ENCODE measurements at places on chromosomes 5 and 9. TPM values are rescaled to one million over a fixed set of nuclear protein-coding genes. Genes with fewer than 3 reads are reported as not detected.

Gene PCDHGC3
- total RNA-seq = 15.2 TPM

GRCh38 chr9:27160636-27161035 lies 51.6 kb downstream of the TEK start:
- DNase-seq = no peak

Gene BAAT
- not detected for total RNA-seq

- no peak for DNase-seq
These were observed 69.5 kb downstream of the PRR16 start for GRCh38 chr5:120533581-120533980.

DNA sequence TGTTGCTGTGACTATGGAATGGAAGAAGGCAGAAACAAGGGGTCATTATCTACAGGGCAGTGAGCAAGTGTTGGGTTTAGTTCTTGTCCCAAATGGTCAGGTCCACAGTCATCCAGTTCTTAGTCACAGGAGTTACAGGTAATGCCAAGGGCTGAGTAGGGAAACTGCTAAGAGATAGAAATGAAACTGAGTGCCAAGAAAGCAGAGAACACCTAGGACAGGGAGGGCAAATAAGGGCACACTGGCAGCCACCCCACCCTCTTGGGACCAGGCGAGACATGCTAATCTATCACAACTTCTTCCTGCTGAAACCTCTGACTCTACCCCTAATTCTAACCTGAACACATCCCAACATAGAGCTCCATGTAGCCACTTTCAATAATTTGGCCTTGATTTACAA lies 103.2 kb downstream of the KLF4 start:
- DNase-seq = no peak

GRCh38 chr5:15117688-15118087 lies 246.1 kb upstream of the ANKH start:
- DNase-seq = no peak

Gene PCDHB12
- total RNA-seq = 0.79 TPM

- no peak for DNase-seq
These were observed 180.2 kb downstream of the FBXL17 start for GRCh38 chr5:108201721-108202120.

Gene SH3GL2
- 0.20 TPM for total RNA-seq

Gene LRRTM2
- total RNA-seq = 1.1 TPM

DNA sequence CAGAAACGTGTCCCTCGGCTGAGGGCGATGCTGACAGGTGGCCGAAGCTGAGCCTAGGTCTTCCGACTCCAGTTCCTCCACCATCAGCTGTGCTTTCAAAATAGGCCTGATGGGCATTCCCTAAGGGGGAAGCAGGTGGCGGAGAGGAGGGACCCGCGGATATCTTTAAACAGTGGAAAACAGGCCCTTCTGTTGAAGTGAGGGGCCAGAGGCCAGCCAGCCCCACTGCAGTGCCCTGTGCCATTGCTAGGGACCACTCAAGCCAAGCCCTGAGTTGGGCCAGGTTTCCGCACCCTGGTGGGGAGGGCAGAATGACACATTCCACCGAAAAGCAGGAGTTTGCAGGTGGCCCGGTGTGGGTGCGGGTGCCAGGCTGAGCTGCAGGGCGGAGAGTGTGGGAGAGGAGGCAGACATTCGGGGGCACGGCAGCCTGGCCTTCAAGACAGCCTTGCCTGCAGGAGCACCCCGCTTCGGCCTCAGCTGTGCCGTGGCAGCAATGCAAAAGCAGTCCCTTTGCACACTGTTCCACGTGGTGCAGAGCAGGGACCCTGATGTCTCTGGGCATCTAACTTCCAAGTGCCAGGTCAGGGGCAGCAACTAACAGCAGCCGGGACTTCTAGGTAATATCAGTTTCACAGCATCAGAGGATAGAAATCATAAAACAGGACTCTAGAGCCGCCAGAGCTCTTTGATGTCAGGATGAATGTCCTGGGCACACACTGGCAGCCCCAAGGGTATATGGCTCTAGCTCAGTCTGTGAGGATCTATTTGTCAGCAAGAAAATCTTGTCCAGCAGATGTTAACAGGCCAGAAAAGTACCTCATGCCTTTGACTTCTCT lies 17.2 kb downstream of the HNRNPH1 start:
- no peak for DNase-seq

DNA sequence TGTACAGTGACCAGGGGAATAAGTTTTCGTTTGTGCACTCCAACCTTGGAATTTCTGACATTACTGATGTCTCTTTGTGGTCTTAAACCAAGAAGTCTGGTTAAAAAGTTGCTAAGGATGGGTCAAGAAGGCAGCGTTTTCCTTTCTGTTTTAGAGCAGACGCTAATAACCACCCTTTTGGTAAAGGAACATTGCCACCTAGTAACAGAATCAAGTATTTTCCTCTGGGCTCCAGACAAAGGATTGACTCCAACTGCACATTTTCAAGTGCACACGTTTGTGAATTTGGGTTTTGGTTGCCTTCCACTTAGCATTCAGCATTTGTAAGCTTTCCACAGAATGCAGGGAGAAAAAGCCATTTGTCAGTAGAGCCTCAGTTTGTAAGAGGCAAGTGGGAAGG lies 22.2 kb upstream of the CEP78 start:
- DNase-seq = no peak

Gene ODF2
- total RNA-seq = 62.3 TPM

DNA sequence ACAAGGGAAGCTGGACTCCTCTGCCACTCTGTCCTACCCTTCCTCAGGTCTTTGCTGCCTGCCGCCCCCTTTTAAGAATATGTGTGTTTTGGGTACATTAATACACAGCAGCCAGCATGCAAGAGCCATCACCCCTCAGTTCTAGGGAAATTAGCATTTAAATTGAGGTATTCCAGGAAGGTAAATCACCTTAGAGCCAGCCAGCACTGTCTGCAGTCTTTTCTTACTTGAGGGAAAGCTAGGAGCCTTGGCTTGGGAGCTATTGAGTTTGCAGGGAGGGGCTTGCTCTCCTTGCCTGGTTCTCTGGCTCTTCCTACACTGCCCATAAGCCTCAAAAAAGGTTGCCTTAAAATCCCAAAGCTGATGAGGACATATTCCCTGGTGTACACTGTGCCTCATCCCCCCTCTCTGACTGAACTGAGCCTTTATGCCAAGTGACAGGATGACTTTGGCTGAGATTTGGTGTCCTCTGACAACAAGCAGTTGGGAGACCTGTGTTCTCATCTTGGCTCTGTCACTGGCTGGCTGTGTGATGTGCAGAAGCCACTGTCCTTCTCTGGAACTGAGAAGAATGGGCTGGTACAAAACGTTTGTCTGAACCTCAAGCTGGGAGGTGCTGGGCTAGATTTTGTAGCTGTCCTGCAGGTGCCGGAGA lies 54.1 kb downstream of the TRIM32 start:
- no peak for DNase-seq

Gene TPM2
- total RNA-seq = 577 TPM

Gene DNM1
- total RNA-seq = 9.1 TPM

DNA sequence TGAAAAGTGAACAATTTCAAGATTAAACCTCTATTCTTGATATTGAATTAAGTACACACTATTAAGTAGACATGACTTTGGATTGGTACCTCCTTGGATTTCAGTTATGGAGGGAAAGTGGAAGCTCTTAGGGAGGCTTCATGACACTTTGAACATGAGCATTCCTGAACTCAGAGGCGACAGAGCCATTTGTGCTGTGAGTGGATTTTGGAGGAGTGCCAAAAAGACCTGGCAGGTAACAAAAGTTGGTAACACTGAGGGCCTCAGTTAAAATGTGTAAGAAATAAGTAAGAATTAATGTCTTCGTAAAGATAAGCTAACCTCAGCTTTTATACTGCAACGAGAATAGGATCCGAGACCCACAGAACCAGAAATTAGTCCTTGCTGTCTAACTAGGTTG lies 356.7 kb downstream of the ARRDC3 start:
- no peak for DNase-seq

GRCh38 chr9:87471746-87472145 lies 25.9 kb upstream of the DAPK1 start:
- no peak for DNase-seq

GRCh38 chr5:32531885-32532520 lies 53.4 kb upstream of the SUB1 start:
- DNase-seq = peak; percentile 22

GRCh38 chr5:98492258-98492657 lies 281.2 kb upstream of the RGMB start:
- DNase-seq = no peak

DNA sequence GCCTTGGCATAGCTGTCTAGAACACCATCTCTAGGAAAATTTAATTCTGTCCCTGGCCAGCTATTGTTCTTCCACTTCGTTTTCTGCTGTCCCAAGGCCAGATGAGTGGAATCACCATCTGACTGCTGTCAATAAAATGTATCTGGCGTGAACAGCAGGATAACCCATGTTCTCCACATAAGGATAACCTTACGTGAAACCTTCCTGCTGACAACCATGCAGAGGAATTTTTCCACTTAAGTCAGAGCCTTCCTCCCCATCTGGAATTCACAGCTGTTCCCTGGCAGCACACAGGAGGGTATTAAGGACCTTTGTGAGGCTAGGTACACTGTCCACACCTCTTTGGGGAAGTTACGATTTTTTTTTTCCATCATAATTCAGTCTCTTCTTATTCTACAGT lies 28.6 kb downstream of the RNF44 start:
- DNase-seq = no peak

GRCh38 chr5:88092958-88093605 lies 175.6 kb downstream of the TMEM161B start:
- no peak for DNase-seq

Gene HSPA5
- total RNA-seq = 50.9 TPM

GRCh38 chr5:26757941-26758340 lies 280.4 kb downstream of the CDH9 start:
- no peak for DNase-seq

DNA sequence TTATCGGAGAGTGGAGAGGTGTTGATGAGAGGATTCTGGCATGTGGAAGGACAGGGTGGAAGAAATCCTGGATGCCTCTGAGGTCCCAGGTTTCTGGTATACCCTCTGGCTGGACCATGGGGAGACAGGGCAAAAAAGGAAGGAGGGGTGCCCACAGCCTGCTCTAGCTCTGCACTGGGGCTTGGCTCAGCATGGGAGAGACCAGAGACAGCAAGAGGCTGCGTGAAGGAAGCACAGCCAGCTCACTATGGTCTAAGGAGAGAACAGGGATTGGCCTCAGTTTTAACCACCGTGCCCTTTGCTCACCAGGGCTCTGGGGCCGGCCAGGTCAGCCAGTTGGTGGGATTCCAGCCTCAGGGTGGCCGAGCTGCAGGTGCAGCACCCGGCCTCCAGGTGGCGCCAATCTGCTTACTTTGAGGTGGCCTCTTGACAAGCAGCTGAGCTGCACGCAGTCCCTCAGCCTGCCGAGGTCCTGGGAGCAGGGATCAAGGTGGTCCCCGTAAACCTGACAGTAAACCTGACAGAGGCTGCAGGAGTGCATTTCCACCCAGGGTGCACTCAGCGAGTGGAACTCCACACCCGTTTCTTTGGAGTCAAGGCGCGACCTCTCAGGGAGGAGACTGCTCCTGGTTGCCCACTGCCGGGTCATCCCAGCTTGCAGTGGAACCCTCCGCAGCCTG lies 25.0 kb upstream of the SPTLC1 start:
- peak; percentile 78 for DNase-seq

DNA sequence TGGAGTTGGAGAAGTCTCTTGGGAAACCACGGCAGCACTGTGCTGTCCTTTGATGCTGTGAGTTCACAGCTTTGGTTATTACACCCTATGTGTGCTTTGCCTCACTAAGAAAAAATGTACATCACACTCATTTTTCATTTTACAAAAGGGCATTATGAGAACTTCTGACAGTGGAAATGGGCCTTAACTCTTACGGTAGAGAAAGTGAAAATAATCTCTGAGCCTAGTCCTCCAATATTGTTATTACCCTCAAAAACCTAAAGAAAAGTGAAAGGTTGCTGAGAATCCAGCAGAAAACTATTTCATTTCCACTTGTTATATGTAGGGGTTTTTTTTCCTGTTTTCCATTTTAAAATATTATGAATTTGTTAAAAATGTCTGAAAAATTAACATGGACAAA lies 8.2 kb upstream of the OR13D1 start:
- no peak for DNase-seq

DNA sequence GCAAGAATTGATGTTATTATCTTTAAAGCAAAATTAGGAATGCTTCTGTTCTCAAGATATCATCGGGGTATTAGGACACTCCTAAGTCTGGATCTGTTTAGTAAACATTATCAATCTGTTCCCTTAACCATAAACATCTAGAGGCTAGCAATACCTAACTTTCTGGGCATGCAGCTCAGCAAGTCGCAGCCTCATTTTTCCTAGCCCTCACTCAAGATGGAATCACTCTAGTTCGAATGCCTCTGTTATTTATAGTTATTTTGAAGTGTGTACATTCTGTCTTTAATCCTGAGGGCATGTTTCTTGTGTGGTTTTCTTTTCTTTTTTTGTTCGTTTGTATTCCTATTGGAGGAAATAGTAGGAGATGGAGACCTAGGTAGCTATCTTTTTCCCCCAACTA lies 66.9 kb downstream of the FER start:
- no peak for DNase-seq

DNA sequence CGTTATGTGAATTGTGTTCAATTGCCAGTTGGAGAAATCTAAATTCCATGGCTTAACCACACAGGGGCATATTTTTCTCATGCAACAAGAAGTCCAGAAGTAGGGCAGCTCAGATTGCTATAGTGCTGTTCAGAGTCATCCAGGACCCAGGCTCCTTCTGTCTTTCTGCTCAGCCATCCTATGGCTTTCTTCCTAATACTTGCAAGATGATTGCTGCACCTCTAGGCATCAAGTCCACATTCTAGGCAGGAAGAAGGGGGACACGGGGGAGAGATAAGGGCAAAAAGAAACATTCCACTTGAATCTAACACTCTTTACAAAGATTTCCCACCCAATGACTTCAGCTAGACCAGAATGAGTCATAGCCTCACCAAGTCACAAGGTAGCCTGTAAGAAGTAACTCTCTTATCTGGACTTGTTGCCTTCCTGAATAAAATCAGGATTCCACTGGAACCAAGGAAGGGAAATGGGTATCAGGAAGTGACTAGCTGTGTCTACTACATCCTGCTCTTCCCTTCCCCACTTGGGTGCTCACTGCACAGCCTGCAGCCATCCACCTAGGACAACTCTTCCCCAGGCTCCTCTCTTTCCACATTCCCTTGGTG lies 5.3 kb downstream of the ERAP2 start:
- DNase-seq = no peak

Gene SNCAIP
- not detected for total RNA-seq

- no peak for DNase-seq
These were observed 2.8 kb downstream of the LARS1 start for GRCh38 chr5:146179696-146180095.

Gene SLC46A2
- total RNA-seq = not detected

GRCh38 chr5:72572236-72572765 lies 65.1 kb upstream of the ZNF366 start:
- no peak for DNase-seq

GRCh38 chr9:88533951-88534455 lies 975 bp upstream of the NXNL2 start:
- peak; percentile 17 for DNase-seq

Gene C5orf15
- total RNA-seq = 38.5 TPM

Measured in transverse colon (tissue), 4 donors.